ENCODE measurements at places on chromosomes 3 and 15.
A peak's percentile ranks its signal among the peaks of the same experiment; 100 is the strongest.

DNA sequence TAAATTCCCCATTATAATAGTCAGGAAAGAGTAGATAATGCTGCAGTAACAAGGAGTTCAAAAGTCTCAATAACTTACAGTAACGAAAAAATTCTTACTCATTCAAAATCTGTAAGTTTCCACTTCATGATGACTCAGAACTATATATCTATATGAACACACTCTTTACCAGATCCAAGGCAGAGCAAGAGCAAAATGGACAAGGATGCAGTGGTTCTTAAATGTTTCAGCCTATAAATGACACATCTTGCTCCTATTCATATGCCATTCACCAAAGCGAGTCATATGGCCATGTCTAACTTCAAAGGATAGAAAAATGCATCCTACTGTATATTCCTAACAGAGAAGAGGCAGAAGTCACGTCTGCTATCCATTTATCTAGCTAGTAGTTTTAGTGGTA, 787.7 kb downstream of the NAALADL2 start:
- no peak for DNase-seq

- no peak for DNase-seq
Observed at GRCh38 chr3:194711913-194712312, 26.2 kb downstream of the FAM43A start.

- DNase-seq: no peak
Observed at GRCh38 chr3:195212033-195212748, 58.8 kb downstream of the XXYLT1 start.

DNA sequence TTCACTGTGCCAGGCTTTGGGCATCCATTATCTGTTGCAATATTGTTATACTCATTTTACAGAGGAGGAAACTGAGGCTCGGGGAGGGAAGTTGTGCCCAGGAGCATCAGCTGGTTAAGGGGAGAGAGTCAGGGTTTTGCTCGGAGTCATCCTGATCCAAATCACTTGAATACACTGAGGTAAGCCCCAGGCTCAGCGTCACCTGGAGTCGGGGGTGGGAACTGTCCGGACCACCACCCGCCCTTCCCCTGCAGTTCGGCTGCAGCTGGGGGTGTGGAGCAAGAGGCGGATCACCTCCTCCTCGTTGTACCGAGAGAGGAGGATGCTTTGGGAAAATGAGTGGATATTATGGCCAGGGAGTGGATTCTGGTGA, 646 bp downstream of the HRH1 start:
- no peak for DNase-seq

GRCh38 chr15:35112346-35112745, 27.3 kb upstream of the NANOGP8 start:
- no peak for DNase-seq

DNA sequence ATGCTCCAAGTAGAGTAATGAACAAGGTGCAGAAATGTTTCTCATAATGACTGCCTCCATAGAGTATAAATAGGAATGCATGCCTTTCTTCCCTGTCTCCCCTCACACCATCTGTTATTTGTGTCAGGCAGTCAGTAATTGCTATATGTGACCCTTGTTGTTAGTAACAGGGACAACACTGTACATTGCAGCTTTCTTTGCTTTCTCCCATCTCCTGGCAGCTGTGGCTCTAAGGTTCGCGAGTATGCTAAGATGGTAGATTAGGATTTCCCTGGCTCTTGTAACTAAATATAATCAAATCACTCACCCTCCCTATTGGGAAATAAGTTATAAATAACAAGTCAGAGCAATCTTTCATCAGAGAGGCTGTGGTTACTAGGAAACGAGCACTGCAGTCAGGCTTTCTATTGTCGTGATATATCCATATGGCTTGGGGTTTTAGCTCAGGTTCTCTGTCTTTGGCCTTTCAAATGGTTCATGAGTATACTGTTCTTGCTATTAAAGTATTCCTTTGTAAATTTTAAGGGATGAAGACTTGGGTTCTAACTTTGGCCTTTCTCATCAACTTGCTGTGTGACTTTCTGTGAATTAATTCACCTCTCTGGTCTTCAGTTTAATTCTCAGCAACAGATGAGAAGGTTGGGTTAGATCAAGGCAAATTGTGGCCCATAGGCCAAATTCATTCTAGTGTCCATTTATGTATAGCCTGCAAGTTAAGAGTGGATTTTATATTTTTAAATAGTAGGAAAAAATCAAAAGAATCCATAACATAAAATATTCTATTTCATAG, 8.1 kb upstream of the MINDY4B start:
- DNase-seq: no peak

- no peak for DNase-seq
Observed at GRCh38 chr3:23376516-23377248, 173.6 kb downstream of the UBE2E2 start.

DNA sequence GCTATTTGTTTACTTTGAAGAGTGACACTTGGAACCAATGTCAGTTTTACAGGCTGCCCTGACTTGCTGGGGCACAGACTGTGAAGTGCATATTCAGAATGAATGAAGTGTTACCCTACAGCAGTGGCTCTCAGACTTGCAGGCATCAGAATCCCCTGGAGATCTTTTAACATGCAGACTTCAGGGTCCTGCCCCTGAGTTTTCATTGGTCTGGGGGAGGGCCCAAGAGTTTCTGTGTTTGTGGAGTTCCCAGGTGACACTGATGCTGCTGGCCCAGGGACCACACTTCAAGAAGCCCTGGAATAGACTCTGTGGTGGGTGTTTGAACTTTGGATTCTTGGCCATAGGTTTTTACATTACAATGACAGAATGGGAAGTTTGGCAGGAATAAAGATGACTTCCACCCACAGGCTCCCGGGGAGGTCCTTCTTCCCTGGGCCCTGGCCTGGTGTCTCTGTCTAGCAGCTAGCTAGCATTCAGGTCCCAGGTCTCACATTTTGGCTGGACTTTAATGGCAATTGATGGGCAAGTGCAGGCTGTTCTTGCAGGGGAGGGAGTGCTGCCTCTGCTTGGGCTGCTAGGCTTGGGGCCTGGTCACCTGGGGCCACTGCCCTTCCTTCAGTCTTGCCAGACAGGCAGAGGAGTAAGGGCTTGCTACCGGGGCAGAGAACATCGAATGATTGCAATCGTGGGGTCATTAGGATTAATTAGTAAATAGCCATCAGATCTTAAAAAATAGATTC, 149.0 kb downstream of the APBA2 start:
- DNase-seq: no peak

GRCh38 chr3:105915524-105915923, 46.7 kb upstream of the CBLB start:
- no peak for DNase-seq

DNA sequence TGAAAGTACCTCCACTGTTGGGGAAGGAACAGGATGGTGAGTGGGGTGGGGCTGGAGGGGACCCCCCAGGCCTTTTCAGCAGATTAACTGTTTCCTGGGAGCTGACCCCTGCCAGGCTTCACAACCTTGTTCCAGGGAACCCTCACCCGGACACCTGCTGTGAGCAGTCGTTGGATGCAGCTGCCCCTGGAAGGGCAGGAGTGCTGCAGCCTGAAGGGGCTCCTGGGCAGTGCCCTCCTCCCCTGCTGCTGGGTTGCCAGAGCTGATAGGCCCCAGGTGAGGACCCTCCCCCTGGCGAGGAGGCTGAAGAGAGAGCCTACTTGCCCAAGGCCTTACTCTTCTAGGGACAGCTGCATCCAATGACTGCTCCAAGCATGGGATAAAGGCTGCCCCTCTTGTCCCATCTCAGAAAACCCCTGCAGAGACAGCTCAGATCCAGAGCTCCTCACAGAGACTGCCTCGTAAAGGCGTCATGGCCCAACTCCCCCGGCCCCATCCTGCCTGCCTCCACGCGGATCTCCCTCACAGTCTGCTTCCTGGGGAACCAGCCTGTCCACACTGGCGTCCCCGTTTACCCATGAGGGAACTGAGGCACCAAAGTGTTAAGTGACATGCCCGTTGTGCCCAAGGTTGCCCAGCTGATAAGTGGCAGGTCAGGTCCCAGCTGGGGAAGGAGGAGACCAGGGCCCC, 193.4 kb upstream of the LINGO1 start:
- DNase-seq: no peak

- DNase-seq: no peak
Observed at GRCh38 chr3:119647843-119648575, 12.4 kb downstream of the POPDC2 start.

DNA sequence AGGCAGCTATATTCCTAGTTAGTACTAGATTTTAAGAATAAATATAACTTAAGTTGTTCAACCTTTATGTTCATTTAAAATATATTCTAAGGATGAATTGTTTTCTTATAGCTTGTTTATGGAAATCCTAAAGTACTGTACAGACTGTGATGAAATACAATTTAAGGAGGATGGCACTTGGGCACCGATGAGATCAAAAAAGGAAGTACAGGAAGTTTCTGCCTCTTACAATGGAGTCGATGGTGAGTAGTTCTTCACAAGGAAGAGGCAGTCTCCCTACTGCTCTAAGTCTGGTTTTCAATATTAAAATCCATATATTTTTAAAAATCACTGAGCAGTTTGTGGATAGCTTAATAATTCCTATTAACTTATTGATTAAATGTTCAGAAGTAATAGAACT, 29.6 kb downstream of the CALML4 start:
- DNase-seq: no peak

GRCh38 chr15:59190291-59190690, 16.4 kb upstream of the LDHAL6B start:
- no peak for DNase-seq

DNA sequence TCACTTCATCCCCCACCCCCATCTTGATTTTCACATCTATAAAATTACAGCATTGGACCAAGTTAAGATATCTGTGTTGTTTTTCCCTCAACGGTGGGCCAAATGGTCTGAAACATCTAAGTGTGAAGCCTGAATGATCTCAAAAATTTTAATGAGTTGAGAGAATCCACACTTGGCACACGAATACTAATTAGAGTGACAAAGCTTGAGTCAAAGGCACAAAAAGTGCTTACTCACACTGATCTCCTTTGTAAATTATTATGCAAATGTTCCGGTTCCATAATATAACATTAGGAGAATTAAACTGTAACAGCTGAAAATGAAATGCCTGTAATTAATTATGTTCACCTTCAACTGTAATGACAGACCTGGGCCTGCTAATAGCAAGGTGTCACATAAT, 33.6 kb downstream of the GPR176 start:
- DNase-seq: no peak

GRCh38 chr3:161793194-161793930, 296.8 kb downstream of the OTOL1 start:
- no peak for DNase-seq

DNA sequence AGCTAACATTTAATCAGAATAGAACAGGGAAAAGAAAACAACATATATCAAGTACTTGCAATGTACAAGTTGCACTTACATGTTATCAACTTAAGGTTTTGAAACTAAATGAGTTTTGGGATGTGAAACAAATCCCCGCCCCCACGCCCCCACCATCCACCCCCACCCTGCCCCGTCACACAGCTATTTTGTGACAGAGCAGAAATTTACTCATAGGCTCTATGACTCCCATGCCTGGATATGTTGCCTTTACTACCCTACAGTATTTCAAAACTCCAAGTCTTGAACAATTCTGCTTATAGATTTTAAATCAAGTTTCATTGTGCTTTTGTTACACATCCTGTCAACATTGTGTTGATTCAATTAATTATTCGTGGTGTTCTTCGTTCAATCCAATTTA, 18.1 kb upstream of the IL1RAP start:
- no peak for DNase-seq

DNA sequence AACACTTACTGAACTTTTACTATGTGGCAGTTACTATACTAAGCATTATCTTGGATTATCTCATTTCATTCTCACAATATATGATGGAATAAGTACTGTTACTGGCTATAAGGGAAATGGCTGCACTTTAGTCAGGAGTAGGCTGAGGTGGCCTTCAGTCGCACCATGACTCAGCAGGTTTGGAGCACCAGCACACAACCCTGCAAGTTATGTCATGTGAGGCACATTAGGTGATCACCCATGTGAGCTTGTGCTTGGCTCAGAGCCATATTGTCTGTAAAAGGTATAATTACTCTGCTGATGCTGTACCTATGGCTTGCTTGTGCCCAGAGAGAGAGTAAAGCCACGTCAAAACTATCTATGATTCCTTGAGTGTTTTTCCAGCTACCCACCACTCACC, 54.1 kb upstream of the TIPARP start:
- no peak for DNase-seq

DNA sequence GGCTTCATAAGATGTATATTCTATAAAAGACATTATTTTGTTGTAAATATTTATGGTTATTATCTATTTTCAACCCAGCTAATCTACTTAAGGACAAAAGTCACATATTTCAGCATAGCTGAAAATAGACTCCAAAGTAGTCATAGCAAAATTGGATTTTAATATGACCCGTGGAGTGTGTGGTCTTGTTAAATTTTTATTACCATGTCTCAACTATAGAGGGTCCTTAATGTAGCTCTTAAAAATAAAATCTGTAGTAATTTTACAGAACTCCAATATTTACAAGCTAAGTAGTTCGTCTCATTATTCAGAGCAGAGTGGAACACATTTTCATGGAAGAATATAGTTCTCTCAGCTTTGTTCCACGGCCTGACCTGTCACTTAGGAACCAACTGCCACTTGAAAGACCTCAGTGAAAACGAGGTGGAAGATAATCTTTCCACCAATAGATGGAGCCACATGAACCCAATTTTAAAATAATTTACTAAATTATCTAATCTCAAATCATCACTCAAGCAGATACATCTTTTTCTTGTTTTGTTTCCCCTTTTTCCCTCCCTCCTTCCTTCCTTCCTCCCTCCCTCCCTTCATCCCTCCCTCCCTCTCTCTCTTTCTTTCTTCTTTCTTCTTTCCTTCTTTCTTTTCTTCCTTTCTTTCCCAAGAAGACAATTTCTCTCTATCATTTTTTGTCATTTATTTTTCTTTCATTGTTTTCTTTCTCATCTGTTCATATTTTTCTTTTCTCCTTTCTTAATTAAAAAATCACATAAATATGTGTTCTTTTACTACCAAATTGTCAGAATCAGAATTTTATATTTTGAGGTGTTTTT, 97.2 kb downstream of the CLDN1 start:
- DNase-seq: no peak

DNA sequence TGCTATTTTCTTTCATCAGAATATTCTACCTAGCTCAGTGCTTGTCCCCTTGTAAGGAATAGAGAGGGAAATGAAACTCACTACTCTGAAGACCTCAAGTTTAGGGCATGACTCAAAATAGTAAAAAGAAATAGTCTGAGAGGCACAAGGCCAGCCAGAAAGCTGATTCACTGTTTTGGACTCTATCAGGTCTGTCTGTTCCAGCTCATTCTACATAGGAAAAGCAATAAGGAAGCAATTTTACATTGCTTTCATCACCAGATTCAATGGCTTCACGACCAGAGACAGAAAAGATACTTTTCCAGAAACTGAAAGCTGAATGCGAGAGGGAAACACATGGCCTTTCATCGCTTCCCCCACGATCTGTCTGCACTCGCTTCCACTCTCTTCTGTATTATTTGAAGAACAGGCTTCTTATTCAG, 276.0 kb downstream of the GBE1 start:
- DNase-seq: peak; percentile 1

DNA sequence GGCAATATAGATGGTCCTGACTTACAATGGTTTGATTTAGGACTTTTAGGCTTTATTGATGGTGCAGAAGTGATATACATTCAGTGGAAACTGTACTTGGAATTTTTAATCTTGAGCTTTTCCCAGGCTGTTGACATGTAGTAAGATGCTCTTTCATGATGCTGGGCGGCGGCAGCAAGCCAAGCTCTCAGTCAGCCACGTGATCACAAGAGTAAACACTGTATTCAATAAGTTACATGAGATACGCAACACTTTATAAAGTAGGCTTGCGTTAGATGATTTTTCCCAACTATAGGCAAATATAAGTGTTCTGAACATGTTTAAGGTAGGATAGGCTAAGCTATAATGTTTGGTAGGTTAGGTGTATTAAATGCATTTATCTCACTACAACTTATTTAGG, 17.9 kb downstream of the PARP9 start:
- DNase-seq: no peak
